Kidney epithelial cell (primary cell): ENCODE measurements at places on chromosomes 16 and 17. TPM values are rescaled to one million over a fixed set of nuclear protein-coding genes. Genes with fewer than 3 reads are reported as not detected.

RNF222 gene
- total RNA-seq, result 0.14 TPM in 1 of 2 replicates, not detected in the other

SDR42E1 gene
- total RNA-seq, result 9.5 and 15.0 TPM in 2 replicates

TEX14 gene
- total RNA-seq, result 0.04 and 0.07 TPM in 2 replicates

TEX19 gene
- total RNA-seq, result not detected in 2 replicates

GRAPL gene
- not detected in 2 replicates for total RNA-seq

DNA sequence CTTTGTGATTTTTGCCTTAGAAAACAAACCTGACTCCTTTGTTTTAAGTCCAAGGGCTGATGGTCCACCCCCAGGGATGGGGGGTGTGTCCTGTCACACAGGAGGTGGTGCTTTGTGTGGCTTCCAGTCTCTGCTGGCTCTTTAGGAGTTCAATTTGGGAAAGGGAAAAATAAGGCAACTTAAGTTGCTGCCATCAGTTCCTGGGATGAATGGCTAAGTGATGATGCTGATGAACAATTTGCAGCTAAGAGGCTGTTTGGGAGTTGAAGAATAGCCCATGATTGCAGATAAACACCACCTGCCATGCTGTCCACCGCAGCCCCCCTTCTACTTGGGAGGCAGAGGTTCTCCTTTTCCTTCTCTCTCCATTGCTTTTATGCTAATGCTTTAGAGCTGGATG, 40.2 kb downstream of the ARL4D start:
- no peak for DNase-seq

- peak; percentile 70 for DNase-seq
Observed at GRCh38 chr17:80501741-80502577, 25.6 kb upstream of the NPTX1 start.

DNA sequence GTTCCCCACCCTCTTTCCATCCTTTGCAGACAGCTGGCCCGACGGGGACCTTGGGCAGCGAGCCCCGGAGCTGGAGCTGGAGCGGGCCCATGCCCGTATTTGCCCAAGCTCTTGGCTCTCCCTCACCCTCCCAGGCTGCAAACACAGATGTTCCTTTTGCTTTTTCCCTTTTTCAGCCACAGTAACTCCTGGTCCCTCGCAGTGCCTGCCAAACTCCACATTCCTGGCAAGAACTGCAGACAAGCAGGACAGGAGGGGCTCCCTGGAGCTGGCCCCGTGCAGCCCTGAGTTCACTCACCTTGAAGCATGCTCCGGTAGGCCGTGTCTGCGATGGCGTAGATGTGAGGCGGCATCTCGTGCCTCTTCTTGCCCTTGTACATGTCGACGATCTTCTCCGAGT, 33.9 kb downstream of the MYH11 start:
- DNase-seq, result no peak

DNA sequence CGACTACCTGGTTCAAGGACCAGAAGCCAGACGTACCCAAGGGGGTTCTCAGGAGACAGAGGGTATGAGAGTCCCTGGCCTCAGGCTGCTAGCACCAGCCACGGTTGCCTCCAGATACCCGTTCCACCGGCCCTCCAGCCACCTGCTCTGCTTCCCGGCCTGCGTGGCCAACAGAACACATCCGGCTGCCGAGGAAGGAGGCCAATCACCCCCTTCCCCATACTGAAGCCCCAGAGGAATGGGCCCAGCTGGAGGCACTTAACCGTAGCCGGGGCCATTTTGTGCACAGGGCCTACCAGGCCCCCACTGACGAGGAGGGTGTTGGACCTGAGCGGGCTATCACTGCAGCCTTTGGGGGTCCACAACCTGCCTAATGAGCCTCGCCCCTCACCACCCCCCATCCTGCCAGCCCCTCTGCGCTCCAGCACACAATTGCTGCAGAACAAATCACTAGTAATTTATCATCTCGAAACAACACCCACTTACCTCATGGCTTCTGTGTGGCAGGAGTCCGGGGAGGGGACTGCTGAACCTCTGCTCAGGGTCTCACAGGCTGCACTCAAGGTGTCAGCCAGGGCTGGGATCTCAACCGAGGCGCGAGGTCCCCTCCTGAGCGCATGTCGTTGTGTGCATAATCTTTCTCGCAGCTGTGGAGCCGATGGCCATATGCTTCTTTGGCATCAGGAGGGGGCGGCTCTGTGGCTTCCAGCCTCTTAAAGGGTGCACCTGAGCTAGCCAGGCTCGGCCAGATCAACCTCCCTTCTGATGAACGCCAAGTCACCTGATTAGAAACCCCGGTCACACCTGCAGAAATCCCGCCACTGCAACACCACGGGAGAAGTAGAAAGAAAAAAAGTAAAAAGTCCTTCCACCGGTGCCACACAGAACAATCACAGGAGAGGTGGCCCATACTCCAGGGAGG, 10.1 kb upstream of the KREMEN2 start:
- DNase-seq, result no peak

DNA sequence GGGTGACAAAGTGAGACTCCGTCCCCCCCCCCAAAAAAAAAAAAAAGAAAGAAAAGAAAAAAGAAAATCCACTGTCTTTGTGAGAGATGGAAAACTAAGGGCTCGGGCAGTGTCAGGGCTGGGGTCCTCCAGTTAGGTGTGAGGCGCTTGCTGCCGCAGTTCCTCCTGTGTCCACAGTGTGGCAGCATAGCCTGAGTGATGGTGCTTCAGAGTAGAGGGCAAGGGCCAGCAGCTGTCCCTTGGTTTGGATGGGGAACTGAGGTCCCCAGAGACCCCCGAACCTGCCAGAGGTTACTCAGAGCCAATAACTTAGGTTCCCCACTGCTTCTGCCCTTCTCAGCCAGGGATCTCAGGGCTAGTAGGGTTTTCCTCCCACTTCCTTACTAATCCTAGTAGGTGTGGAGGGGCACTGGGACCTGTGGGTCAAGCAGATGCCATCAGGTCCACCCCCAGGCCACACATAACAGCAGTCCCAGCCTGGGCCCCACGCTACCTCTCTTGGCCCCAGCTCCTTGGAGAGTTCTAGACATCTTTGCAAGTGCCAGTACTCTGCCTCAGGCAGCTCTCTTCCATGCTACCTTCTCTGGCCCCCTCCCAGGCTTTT, 7.9 kb upstream of the LLGL1 start:
- DNase-seq, result no peak

GRCh38 chr16:27650073-27650701, 100.2 kb downstream of the KATNIP start:
- DNase-seq, result no peak

DNA sequence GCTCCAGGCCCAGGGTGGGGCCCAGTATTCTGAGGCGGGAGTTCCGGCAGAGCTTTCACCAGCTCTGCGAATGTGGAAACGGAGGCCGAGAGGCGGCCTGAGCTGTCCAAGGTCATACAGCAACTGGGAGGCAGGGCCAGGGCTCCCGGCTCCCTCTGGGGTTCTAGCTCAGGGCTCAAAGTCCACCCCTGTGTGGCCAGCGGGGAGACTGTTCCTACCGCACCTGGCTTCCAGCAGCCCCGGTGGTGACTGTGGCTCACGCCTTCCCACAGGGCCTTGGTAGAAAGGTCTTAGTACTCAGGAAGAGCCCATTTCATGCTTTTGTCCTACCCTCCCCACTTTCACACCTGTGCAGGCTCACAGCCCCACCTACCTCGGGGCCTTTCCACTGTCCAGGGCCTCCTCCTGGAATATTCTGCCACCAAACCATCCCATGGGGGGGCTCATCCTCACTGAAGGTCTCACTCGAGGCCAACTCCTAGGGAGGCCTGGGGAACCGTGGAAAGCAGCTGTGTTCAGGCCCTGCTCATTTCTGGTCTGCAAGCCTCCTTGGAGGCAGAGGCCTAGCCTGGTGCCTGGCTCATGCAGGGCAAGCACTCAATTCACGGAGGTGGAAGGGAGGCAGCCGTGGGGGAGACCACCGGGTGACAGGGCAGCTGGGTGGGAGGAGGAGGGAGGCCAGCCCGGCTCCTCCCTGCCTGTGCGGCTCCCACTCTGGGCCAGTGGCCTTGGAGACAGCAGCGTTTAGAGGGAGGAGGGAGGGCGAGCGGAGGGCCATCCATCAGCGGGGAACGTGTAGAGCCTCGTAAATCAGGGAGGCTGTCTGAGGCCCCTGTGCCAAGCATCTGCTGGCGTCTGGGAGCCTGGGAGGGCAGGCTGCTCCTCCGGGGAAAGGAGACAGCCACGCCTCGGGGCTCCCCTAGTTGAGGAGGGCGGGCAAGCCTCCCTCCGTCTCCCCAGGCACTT, 12.7 kb upstream of the DOC2B start:
- no peak for DNase-seq

GRCh38 chr17:7713782-7714181, 3.8 kb upstream of the DNAH2 start:
- DNase-seq, result no peak
